ENCODE measurements at places on chromosomes 4 and X.

DNA sequence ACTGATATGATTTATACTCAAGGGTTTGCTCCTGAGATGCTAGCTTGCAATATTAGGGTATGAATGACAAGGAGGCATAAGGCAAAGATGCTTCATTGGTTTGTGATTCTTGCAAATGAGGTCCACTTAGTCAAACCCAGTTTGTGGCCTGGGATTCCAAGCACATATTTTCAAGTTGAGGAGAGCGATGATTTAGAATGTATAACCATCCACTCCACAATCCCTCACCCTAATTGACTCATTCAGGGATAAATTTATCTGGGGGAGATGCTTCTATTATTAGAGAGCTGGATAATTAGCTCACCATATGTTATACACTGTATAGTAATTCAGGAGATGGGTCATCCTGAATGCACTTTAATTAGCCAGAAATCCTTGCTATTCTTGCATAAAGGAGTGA lies 118.3 kb upstream of the PUDP start:
- DNase-seq = no peak

DNA sequence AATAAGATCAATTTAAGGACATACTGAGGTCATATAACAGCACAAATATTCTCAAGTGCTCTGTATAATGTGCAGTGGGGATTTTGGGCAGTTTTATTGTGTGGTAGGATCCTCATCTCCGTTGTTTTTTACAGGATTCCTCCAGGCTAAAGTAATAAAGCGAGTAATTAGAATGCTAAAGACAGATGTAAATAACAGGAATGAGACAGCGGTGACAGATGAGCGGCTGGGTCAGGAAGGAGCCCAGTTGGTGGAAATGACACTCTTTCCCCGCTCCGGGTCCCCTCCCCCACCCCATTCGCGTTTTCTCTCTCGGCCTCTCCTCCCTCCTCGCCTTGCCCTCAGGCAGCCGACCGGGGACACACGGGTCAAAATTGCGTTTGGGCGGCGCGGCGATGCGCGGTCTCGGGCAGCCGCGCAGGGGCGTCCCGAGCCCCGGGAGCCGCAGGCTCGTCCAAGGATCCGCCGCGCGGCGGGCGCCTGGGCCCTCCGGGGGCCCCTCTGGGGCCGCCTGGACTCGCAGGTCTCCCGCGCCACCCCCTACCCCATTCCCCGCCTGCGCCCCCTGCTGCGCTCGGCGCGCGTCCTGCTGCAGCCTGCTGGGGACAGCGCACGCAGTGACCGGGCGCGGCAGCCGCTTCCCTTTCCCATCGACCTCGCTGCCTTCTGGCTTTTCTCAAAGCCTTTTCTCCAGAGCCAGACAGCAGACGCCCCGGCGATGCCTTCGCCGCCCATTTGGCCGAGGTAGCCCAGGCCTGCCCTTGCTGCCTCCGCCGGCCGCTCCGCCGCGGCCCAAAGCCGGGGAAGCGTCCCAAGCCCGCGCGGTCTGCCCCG lies 16.2 kb downstream of the POU4F2 start:
- no peak for DNase-seq

GRCh38 chr4:112859456-112860184 lies 189.8 kb upstream of the ANK2 start:
- no peak for DNase-seq

DNA sequence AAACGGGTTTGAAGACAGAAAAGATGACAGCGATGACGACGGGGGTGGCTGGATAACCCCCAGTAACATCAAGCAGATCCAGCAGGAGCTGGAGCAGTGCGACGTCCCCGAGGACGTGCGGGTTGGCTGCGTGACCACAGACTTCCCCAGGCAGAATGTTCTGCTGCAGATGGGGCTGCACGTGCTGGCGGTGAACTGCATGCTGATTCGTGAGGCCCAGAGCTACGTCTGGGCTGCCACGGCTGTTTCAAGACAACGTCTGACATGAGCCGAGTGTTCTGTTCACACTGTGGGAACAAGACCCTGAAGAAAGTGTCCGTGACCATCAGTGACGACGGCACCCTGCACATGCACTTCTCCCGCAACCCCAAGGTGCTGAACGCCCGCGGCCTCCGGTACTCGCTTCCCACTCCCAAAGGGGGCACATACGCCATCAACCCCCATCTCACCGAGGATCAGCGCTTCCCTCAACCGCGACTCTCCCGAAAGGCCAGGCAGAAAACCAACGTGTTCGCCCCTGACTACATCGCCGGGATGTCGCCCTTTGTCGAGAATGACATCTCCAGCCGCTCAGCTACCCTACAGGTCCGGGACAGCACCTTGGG lies 319.2 kb upstream of the SLC7A11 start:
- DNase-seq = no peak

DNA sequence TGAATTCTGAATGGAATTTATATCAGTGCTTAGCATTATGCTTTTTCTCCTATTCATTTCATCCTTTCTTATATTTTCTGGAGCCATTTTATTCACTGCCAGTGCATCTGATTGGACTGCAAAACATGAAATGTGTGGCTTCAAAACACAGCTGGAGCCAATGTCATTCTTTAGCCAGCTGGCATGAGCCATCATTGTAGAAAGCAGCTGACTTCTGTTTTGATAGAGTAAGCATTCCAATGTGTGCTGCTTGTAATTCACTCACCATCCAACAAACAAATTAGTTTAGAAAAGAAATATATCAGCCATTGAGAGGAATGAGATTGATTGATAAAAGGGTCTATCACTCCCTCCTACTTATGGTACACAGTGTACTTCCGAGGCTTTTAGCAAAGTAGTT lies 2616.0 kb downstream of the ARAP2 start:
- DNase-seq = no peak

- no peak for DNase-seq
Measured at GRCh38 chrX:1614927-1615326, at the start of gene ASMT. TSS of gene ASMT (plus strand) at chrX:1615059. CDS start at chrX:1615200, 141 bp downstream.

GRCh38 chr4:40874331-40874730 lies 124.6 kb downstream of the NSUN7 start:
- DNase-seq = no peak

- no peak for DNase-seq
Measured at GRCh38 chrX:129559783-129560182, 19.7 kb downstream of the OCRL start.

DNA sequence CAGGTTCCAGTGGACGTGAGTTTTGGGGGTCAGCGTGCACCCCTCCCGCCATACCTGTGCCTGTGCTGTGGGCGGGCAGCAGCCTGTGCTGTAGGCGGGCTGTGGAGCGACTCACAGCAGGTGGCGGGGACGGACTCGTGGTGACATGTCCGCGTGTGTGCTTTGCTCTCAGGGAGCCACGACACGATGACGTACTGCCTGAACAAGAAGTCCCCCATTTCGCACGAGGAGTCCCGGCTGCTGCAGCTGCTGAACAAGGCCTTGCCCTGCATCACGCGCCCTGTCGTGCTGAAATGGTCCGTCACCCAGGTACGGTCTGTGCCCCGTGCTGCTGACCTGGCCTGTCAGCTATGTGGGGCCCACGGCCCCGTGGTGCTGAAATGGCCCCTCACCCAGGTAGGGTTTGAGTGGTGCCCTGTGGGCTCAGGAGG lies 7.4 kb downstream of the PLCXD1 start:
- DNase-seq = no peak

DNA sequence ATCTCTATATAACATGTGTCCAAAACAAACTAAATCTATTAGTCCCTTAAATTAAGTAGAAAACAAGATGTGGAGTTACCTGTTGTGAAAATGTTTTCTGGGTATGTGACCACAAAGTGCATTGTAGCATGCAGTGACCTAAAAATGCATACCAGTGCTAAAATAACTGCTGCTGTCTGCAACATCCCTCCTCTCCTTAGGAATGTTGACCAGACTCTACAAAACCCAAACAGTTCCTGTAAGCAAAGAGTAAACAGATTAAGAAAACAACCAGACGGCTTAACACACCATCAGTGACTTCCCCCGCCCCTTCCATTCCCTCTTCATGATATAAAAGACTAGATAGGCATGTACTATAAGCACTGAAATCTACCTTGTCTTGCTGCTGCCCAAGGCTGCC lies 15.8 kb upstream of the RAB33B start:
- DNase-seq = no peak

GRCh38 chrX:96700625-96701024 lies 16.0 kb downstream of the DIAPH2 start:
- no peak for DNase-seq

- DNase-seq = no peak
Measured at GRCh38 chr4:18722748-18723191, 701.2 kb upstream of the LCORL start.

- DNase-seq = peak; percentile 0
Measured at GRCh38 chr4:43132010-43132582, 239.6 kb downstream of the GRXCR1 start.

- no peak for DNase-seq
Measured at GRCh38 chr4:153212736-153213135, 8.5 kb downstream of the TRIM2 start.

DNA sequence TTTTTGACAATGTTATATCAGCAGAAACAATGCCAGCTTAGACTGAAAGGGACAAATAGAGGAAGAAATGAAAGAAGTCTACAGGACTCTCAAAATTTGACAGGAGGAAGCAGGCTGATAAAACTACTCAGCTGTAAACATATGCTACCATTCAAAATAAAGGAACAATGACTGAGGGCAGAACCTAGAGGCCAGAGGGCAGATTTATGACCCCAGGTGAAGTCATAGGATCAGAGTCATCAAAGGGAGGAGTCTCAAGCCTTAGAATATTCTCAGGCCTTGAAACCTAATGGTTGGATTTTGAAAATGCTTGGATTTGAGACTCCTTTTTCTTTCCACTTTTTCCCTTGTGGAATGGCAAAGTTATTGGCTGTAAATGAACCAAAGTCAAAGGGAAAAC lies 17.0 kb upstream of the SYTL5 start:
- DNase-seq = no peak

GRCh38 chr4:48342606-48342880 lies 1.2 kb downstream of the SLAIN2 start:
- no peak for DNase-seq

GRCh38 chr4:73740353-73740778 lies at the start of gene CXCL8:
TSS of gene CXCL8 (plus strand) at chr4:73740569. CDS start at chr4:73740659, 90 bp downstream.
- no peak for DNase-seq

GRCh38 chr4:120691536-120691935 lies 231.0 kb downstream of the PRDM5 start:
- DNase-seq = no peak

- DNase-seq = no peak
Measured at GRCh38 chr4:107890779-107891178, 40.6 kb upstream of the CYP2U1 start.

DNA sequence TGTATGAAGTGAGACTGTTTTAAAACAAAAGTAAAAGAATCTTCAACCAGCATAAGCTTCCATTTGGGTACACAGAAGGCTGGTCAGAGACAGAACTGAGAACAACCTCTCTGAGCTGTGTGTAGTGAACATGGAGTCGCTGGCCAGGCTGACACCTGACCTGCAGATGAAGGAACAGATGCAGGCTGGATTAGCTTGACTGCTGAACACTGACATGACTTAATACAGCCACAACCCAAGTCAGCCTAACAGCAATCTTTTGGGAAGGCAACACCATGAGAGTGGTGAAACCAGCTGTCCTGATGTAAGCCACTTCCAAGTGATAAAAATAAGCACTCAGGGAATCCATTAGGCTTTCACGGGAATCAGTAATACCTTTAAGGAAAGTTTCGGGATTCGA lies 10.1 kb downstream of the SCARB2 start:
- no peak for DNase-seq

DNA sequence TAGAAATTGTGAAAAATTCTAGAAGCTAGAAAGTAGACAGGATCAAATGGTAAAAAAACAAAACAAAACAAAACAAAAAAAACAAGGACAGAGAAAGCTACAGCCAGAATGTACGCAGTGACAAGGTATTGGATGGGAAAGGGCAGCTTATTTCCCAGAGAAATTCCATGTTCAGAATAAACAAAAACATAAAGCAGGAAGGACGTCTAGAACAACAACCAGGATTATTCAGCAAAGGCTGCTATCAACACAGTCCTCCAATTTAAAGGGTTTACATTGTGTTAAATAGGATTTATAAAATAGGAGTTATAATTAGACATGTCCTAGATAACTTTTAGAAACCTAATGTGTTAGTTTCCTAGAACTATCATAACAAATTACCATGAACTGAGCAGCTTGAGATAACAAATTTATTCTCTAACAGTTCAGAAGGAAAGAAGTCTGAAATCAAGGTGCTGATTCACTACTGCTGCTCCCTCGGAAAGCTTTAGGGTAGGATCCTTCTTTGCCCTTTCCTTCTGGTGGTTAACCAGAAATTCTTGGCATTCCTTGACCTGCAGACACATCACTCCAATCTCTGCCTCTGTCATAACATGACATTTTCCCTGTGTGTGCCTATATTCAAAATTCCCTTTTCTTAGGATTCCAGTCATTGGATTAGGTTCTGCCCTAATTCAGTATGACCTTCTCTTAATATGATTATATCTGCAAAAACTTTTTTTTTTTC lies 175.6 kb downstream of the SNCA start:
- DNase-seq = no peak

DNA sequence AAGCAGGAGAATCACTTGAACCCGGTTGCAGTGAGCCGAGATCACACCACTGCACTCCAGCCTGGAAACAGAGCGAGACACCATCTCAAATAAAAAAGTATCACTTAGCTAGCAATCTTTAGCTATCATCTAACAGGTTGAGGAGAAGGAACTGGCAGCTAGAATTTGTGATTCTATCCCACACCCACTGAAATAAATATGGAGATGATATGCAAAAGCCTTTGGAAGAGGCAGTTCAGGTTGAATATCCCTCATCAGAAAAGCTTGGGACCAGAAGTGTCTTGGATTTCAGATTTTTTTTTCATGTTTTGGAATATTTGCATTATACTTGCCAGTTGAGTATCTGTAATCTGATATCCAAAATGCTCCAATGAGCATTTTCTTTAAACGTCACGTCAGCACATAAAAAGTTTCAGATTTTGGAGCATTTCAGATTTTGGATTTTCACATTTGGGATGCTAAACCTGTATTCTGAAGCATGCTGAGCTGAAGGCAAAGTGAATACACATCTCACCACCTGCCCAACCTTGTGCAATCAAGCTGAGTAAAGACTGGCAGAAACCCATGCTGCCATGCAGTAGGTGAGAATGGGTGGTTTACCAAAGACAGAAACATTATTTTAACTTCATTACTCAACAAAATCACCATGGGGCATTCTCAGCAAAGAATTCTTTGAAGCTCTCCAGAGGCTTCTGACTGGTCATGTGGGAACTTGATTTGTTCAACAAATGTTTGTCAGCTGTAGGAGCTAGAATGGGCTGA lies 159.3 kb downstream of the SH3KBP1 start:
- DNase-seq = no peak

- no peak for DNase-seq
Measured at GRCh38 chr4:145735347-145735675, 55.4 kb downstream of the C4orf51 start.

GRCh38 chr4:168361365-168362024 lies 42.9 kb upstream of the DDX60 start:
- DNase-seq = no peak

- no peak for DNase-seq
Measured at GRCh38 chrX:113408843-113409242, 568.2 kb upstream of the AMOT start.

- DNase-seq = no peak
Measured at GRCh38 chrX:80206647-80207046, 192.1 kb downstream of the TBX22 start.
